ENCODE measurements at places on chromosomes 16 and 17.

GRCh38 chr16:11049396-11050059 lies 105.2 kb downstream of the CLEC16A start:
- no peak for DNase-seq

DNA sequence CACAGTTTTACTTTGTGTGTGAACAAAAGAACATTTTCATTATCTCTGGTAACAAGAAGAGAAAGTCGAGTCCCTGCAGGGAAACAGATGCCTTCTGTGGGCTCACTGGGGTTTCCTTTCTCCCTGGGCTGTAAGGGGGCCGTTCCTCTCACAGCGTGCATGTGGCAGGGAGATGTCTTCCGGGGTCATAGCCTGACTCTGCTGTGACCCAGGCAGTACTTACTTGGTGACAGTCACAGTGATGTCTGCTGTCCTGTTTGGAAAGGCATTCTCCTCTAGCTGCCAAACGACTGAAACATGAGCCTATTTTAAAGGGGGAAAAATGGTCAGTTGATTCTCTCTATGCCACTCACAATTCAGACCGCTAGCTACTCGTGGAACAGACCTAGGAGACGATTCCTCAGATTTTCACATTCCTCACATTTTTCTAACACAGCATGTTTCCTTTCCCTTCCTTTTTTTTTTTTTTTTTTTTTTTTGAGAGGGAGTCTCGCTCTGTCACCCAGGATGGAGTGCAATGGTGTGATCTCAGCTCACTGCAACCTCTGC lies 7.3 kb downstream of the HASPIN start:
- no peak for DNase-seq

- no peak for DNase-seq
Observed at GRCh38 chr16:1989209-1990100, at the start of gene SYNGR3. SYNGR3 (plus strand) TSS chr16:1989970; CDS start chr16:1990103, 133 bp downstream.

GRCh38 chr17:44904001-44904984 lies 5.0 kb upstream of the EFTUD2 start:
- no peak for DNase-seq

- DNase-seq = no peak
Observed at GRCh38 chr16:49596068-49596467, 222.5 kb downstream of the C16orf78 start.

DNA sequence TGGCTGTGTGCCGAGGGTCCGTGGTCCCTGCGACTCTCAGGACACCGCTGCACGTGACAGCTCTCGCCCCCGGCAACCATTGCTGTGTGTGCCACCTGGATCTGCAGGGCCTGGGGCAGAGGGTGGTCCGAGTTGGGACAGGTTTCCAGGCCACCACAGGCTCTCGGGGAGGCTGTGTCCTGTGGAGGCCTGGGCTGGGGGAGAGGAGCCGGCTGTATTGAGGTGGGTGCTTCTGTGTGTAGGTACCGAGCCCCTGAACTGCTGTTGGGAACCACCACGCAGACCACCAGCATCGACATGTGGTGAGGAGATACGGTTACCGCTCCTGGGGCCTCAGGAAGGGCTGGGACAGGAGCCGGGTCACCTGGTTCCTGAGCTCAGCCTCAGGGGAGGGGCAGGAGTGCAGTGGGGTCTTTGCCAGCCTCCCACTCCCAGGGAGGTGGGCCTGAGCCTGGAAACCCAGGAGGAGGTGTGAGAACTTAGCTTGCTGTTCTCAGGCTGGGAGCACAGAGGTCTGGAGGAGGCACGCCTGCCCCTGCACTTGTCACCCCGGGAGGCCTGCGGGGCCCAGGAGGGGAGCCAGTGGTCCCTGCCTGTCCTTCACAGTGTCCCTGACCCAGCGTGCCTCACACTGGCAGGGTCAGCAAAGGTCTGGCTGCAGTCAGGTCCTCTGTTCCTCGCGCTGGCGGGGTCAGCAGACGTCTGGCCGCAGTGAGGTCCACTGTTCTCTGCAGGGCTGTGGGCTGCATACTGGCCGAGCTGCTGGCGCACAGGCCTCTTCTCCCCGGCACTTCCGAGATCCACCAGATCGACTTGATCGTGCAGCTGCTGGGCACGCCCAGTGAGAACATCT lies 7.3 kb downstream of the SPATA2L start:
- DNase-seq = no peak

DNA sequence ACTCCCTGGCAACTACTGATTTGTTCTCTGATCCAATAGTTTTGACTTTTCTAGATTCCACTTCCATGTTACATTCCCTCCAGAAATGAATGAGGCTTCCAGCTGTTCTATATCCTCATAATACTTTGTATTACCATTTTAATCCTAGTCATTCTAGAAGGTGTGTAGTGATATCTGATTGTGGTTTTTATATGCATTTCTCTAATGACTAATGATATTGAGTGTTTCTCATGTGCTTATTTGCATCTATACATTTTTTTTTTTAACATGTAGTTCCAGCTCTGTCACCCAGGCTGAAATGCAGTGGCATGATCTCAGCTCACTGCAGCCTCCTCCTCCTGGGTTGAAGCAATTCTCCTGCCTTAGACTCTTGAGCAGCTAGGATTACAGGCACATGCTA lies 7.3 kb downstream of the ADGRG5 start:
- DNase-seq = no peak

GRCh38 chr17:79042421-79043190 lies 18.6 kb downstream of the C1QTNF1 start:
- DNase-seq = no peak

DNA sequence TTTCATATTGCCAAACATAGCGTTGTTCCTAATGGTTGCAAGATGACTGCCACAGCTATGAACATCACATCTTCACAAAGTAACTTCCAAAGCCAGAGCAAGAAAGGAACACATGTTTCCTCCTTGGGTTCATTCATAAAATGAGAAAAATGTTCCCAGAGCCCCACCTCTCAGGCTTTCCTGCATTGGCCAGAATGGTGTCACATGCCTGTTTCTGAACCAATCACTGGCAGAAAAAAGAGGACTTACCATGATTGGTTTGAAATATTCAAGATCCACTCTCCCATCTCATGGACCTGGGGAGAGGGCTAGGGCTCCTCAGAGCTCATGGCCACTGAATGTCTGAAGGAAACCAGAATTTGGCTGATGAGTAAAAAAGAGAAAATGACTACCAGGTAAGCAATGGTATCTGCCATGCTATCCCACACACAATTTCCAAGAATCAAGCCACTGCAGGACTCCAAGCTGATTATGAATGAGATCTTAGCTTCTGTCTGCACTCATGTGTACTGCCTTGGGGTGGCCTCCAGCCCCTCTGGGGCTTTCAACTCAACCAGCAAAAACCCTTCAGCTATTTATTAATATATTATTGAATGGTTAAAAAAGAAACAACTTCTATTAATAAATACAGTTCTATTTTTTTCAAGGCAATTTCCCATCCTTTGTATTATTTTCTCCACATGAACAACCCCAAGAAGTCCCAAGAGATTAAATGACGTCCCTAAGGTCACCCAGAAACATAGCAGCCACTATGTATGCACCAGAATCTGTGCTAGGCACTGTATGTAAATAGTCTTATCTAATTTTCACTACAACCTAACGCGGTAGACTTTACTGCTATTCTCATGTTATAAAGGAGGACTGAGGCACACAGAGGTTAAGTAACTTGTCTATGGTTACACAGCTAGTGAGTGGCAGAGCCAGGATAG lies 61.4 kb upstream of the TMC5 start:
- no peak for DNase-seq

Data from GM19239 (cell line).